ENCODE measurements at places on chromosomes 3 and 15. TPM values are rescaled to one million over a fixed set of nuclear protein-coding genes. Genes with fewer than 3 reads are reported as not detected.

The PIERCE2 gene
- 1.7 TPM for total RNA-seq

The ARPP19 gene
- total RNA-seq, result 211 TPM

The TM4SF4 gene
- not detected for total RNA-seq

The NDUFB4 gene
- total RNA-seq, result 23.4 TPM

The NEO1 gene
- total RNA-seq, result 13.5 TPM

The FGD5 gene
- under 0.01 TPM for total RNA-seq

The CPEB1 gene
- total RNA-seq, result not detected

The DNAH12 gene
- total RNA-seq, result under 0.01 TPM

The EPHA3 gene
- under 0.01 TPM for total RNA-seq

The ADAMTS9 gene
- total RNA-seq, result 56.4 TPM

The OR5K2 gene
- not detected for total RNA-seq

The ATP13A4 gene
- 0.48 TPM for total RNA-seq

The GHSR gene
- total RNA-seq, result not detected

The DLL4 gene
- under 0.01 TPM for total RNA-seq

The PCLAF gene
- total RNA-seq, result 11.7 TPM

Data from tracheal epithelial cell (primary cell).